ENCODE measurements at places on chromosomes 5 and 9. TPM values are rescaled to one million over a fixed set of nuclear protein-coding genes. Genes with fewer than 3 reads are reported as not detected.

- no peak for DNase-seq
Measured at GRCh38 chr9:129385211-129385934, 207.3 kb upstream of the IER5L start.

Gene PCDHB13
- not detected for total RNA-seq

Gene SAXO1
- total RNA-seq, result not detected

DNA sequence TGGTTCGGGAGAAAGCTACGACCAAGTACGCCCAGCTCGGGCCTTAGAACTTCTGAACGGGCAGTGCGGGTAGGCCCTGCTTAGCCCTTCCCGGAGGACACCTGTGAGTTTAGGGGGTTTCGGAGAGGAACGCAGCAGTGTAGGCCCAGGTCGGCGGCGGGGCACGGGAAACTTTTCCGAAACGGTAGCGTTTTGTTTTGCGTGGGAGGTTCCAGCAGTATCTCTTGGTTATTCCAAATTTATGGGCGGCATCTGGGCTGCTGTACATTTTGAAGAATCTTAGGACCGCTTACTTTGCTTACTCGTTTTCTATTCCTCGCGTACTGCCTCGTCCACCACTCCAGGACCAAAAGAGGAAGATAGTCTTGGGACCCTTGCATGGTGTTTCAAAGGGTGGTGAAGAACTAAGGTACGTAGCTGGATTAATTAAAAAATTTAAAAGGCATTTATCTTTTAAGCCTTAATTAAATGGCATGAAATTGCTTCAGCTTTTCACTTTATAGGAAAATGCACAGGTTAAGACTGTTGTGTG is 492 bp downstream of the TENT2 start:
- no peak for DNase-seq

GRCh38 chr9:130499804-130500263 is 55.1 kb downstream of the ASS1 start:
- DNase-seq, result no peak

- no peak for DNase-seq
Measured at GRCh38 chr9:29322240-29322639, 1749.0 kb upstream of the C9orf72 start.

- no peak for DNase-seq
Measured at GRCh38 chr9:20303996-20304395, 318.3 kb downstream of the MLLT3 start.

- DNase-seq, result no peak
Measured at GRCh38 chr5:138611678-138612218, 36.5 kb upstream of the HSPA9 start.

DNA sequence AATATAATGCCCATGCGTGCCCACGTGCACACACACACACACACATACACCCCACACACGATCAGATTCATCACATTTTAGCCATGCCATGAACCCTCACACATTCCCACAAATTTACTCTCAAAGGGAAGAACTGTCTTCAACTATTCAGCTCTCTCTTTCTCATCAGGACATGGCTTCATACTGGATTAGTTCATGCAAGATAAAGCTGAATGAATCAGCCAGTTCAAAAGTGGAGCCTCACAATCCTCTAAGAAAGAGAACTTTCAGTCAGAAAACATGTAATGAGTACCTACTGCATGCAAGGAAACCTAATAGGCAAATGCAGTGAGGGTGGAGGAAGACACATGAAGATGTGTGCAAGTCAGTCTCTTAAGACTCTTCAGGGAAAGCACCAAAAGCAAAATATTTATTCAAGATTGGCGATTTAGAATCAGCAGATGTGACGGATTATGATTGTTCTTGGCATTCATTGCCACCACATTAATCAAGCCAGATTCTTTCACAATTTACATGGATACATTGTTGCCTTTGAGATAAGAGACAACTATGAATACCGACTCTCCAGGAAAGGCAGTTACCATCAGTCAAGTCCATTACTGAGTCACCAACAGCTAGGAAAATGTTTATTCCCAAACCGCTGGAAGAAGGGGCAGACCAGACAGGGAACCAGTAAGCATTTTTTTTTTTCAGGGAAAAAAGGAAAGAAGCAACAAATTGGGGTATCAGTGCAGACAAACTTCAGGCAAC is 30.3 kb upstream of the PUM3 start:
- no peak for DNase-seq

DNA sequence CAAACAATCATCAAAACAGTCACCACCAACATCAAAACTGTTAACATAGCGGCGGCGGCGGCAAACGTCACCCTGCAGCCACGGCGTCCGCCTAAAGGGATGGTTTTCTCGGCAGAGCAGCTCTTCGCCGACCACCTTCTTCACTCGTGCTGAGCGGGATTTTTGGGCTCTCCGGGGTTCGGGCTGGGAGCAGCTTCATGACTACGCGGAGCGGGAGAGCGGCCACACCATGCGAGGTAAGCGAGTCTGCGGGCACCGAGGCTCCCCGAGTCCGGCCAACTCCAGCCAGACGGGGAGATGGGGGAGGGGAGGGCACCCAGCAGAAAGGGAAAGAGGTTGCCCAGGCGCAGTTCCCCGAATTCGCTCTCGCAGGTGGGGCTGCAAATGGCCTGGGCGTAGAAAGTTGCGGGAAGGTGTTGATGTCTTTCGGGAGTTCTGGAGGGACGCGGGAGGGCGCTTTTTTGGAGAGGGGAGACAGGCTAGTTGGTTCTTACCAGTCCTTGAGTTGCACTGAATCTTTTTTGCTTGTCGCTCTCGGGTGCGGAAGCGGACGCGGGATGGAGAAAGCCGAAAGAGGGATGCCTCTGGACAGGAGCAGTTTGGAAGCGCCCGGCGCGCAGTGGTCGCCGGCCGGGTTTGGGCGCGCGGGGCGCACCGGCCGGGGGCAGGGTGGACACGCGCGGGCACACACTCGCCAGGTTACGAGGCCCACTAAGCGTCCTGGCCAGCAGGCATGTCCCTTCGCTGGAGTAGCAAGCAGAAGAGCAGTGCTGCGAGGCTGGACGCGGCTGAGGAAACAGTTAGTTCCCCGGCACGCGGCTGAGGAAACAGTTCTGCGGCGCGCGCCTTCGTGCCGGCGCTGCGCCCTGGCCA is 849 bp downstream of the RORB start:
- no peak for DNase-seq

Gene DENND4C
- total RNA-seq, result 18.4 TPM

DNA sequence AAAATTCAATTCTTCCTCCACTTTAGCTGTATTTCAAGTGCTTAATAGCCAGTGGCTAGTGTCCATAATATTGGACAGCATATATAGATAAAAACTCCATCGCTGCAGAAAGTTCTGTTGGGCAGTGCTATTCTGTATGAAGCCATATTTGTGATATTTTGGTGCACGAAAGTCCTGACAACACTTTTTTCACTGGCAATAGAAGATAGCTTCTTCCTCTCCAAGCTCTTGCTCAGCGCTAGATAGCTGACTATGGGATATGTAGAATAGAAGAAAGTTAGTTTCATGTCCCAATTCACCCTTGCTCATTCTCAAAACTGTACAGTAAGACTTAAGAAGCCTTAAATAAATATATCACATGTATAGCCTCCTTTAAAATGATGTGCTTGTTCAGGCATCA is 269.9 kb downstream of the TLR4 start:
- no peak for DNase-seq

Gene NKD2
- total RNA-seq, result 3.2 TPM

- DNase-seq, result no peak
Measured at GRCh38 chr5:126358525-126358924, 64.7 kb upstream of the GRAMD2B start.

DNA sequence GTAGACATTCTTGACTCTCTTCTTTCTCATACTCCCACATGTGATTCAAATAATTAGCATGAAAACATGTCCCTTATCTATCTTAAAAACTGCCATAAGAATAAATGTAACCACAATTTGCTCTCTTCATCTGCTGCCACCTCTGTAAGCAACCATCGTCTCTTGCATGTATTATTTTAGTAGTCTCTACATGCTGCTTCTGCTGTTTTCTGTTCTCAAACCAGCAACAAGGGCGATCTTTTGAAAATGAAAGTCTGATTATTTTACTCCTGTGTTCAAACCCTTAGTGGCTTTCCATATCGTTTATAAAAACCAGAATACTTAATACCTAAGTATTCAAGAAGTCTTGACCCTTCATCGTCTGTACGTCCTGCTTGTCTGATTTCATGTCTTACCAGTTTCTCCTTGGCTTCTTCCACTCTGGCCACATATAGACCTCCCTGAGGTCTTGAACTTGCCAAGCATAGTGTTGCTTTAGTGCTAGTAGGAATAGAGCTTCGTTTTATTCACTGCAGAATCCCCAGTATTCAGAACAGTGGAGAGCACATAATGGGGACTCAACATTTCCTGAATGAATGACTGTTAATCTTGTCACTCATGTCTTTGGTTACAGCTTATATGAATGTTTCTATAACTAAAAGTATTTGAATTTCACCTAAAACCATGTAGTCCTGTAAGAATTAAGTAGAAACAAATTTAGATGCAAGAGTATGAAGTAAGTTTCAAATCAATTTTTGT is 10.6 kb downstream of the CDC42SE2 start:
- DNase-seq, result no peak

DNA sequence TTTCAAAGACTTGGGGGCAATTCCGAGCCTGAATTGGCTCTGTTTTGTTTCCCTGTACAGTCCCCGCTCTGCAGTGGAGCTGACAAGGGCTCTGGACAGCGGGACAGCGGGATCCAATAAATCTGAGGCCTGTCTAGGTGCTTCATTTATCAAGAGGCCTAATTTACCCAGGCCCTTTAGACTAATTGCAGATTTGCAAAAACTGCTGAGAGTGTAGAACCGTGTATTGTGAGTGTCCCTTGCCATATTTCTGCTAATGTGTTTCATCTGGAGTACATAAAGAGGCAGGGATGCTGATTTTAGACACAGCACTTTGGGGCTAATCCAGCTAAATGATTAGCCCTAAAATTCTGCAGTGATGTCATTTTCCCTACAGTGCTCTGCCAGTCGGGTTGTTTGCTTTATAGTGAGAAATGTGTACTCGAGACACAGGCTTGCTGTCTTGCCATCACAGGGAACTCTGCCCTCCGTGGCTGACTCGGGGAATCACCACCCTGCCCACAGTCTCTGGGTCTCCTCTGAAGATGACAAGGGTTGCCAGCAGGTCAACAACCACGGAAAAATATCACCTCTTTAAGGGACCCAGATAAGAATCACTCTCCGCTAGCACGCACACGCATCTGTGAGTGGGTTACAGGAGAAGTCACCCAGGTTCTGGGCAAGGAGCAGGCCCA is 592.0 kb downstream of the BNC2 start:
- no peak for DNase-seq

DNA sequence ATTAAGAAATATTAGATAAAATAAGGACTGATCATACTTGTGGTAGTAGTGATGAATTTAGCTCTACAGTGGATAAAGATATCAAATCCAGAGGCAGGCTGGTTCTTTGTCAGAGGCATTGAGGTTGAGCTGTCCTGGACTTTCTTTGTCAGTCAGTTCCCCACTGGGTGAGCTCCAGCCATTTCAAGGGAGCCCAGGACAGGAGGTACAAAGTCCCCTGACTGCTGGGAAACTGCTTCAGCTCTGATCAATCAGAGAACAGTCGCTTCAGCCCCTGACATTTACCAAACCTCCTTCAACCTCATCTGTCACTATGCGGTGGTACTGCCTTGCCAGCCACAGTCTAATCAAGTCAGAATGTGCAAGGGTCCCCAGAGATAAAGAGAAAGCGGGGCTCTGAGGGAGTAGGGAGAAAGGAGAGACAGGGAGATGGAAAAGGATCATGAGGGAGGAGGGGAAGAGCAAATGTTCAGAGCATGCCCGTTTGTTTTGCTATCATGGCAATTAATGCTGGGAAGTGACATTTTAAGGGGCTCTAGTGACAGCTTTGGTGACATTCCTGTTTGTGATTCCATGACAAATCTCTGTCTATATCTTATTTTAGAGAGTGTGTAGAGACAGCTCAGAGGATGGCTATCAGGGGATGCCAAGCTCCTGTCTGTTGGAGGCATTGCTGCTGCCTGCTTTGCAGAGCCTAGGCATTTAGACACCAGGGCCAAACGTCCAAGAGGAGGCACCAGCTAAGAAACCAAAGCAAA is 223.2 kb downstream of the ASTN2 start:
- DNase-seq, result no peak

Gene BTNL9
- not detected for total RNA-seq

- DNase-seq, result no peak
Measured at GRCh38 chr9:79221084-79221483, 350.7 kb upstream of the TLE4 start.

- no peak for DNase-seq
Measured at GRCh38 chr9:42386477-42386876, 203.0 kb downstream of the SPATA31A6 start.

- DNase-seq, result no peak
Measured at GRCh38 chr5:176793736-176794135, 16.6 kb upstream of the UNC5A start.

DNA sequence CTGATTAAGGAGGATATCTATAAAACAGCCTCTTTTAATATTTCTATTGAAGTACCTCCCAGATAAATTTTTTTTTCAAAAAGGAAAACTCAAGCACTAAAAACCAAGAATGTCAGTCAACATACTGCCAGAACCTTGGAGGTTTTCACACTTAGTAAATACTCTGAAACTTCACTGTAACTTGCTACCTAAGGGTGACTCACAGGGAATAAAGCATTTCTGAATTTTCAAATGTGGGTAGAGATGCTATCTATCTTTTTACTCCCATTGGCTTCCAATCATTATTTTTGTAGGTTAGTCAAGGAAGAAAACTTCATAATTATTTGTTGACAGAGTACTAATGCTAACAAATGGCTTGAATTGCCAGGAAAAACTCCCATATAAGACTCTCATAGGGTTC is 46.1 kb downstream of the SLC25A46 start:
- DNase-seq, result no peak

Gene SPATA31D4
- not detected for total RNA-seq

DNA sequence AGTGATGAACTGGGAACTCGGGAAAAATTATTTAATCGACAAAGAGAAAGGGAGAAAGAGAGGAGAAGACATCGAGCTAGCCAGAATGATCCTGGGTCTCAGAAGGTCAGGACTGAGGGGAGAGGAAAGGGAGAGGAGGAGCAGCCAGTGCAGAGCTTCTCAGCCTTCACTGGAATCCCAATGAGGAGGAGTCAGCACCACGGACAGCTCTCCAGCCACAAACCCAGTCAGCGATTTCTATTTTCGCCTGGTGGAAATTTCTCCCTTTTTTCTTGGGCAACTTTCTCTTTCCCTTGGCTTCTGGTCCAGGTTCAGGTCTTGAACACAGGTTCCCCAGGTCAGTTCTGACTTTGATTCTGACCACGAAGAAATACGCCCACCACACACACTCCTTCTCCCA is 1.6 kb upstream of the BRINP1 start:
- DNase-seq, result no peak

Data from activated T-helper 1 cell treated with anti-CD3 and anti-CD28 coated beads, Interleukin-12 subunit alpha, Interleukin-12 subunit beta, Interleukin-2, Interleukin-4 antibody, amounts not matched to agents 30 ng/mL and 10 ng/mL and 1 ng/mL, durations not matched to agents 14 hours and 24 hours and 36 hours (primary cell).